EL (cell line): ENCODE measurements at places on chromosomes 5 and 9.

DNA sequence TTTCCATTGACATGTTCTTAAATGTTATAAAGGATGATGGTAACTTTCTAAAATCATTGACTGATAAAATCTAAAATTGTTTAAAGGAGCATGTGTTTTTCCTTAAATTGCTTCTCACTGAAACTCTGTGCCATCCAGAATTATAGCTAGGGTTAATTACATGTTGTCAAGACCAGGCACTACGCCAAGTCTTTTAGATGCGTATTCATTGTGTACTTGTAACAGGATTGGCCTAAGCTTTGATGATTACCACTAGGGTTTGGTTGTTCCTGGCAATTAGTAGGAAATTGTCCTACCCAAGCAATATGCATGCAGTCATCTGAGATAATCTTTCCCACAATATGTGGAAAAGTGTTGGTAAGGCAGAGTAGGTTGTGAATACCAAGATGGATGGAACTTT is 43.8 kb downstream of the PRKACG start:
- DNase-seq: no peak

GRCh38 chr5:32439086-32439642 is 5.4 kb downstream of the ZFR start:
- DNase-seq: no peak

GRCh38 chr5:99349787-99350186 is 421.0 kb upstream of the CHD1 start:
- DNase-seq: no peak

DNA sequence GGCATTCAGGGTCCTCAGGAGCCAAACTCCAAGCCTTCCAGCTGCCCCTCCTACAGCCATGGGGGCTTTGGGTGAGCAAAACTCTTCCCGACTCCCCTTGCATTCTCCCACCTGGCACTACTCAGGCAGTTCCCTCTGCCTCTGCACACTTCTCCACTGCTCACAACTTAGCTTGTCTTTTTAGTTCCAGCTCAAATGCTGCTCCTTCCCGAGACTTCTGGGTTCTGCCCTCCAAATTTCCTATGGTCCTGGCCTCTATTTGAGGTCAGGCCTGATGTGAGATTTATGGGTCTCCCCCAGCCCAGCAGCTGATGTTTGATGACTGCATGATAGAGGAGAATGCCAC is 5.7 kb upstream of the SLC25A48 start:
- DNase-seq: no peak

- DNase-seq: peak; percentile 76
These were observed 19.8 kb upstream of the NSD1 start for GRCh38 chr5:177113566-177114424.

- DNase-seq: peak; percentile 98
These were observed 32.4 kb downstream of the PCDHGC5 start for GRCh38 chr5:141521244-141521781.

DNA sequence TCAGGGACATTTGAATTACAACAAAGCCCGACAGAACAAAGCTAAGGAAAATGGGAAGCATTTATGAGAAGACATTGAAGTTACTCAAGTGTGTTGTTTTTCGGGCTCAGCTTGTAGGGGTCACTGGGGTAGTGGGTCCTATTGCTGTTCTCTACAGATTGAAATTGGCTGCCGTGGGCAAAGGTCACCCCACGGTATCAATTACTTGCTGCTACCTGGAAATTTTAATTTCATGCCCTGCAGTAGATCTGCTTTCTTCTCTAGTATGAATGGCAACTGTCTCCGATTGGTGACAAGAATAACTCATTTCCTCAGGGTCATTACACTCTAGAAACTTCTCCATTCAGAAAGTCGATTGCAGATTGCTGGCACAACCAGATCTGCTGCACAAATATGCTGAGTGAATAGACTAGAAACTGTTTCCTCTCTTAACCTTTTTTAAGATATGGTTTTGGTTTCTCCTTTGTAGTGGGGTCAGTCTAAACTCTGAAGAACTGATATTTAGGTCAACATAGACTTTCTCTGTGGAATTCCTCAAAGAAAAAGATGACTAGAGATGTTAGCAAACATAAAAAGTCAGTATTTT is 454.1 kb downstream of the ARHGEF28 start:
- DNase-seq: no peak

GRCh38 chr9:99019510-99020331 is 76.0 kb downstream of the COL15A1 start:
- peak; percentile 96 for DNase-seq

DNA sequence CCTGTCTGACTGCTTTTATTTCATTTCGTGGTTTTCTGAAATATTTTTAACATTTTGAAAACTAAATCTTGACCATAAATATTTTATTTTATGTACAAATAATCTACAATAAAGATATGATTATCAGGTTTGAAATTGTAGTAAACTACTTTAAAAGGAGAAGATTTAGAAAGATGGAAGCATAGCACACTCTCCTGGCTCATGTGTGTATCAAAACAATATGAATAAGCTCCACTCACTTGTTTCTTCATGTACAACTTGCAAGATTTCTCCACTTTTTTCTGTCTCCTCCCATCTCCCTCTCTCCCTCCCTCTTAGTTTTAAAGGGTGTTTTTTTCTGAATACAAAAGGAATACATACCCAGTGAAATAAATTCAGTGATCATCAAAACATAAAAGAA is 15.4 kb upstream of the VPS13A start:
- no peak for DNase-seq

- no peak for DNase-seq
These were observed 752 bp downstream of the CCNJL start for GRCh38 chr5:160311491-160312133.

GRCh38 chr9:78601957-78602565 is 305.1 kb downstream of the PSAT1 start:
- DNase-seq: peak; percentile 77
